ENCODE measurements at places on chromosomes 12 and 14.

DNA sequence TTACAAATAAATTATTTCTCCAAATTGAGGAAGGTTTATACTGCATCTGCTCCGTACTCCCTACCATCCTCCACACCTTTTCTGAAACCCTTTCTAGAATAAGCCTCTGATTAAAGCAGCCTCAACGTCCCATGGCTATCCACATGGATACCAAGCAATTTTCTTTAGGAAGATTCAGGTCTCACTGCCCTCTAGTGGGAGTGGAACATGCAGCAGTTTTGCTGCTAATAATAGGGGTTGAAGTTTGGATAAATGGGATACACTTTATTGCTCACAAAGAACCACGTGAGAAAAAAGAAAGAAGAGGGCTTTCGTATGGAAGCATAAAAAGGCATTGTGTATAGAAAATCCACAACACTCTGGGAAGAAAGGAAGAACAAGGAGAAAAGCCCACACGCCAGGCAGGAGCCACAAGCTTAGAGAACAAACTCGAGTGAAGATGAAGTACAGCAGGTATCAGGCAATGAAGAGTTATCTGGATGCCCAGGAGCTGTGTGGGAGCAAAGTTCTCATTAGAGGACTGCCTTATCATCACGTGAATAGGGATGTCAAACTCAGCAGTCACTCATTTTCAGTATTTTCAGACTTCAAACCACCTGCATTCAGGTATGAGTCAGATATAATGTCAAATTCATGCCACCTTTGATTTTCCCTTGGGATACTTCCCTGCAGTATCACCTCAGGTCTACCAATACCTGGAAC is 45.8 kb downstream of the CCER1 start:
- no peak for DNase-seq

DNA sequence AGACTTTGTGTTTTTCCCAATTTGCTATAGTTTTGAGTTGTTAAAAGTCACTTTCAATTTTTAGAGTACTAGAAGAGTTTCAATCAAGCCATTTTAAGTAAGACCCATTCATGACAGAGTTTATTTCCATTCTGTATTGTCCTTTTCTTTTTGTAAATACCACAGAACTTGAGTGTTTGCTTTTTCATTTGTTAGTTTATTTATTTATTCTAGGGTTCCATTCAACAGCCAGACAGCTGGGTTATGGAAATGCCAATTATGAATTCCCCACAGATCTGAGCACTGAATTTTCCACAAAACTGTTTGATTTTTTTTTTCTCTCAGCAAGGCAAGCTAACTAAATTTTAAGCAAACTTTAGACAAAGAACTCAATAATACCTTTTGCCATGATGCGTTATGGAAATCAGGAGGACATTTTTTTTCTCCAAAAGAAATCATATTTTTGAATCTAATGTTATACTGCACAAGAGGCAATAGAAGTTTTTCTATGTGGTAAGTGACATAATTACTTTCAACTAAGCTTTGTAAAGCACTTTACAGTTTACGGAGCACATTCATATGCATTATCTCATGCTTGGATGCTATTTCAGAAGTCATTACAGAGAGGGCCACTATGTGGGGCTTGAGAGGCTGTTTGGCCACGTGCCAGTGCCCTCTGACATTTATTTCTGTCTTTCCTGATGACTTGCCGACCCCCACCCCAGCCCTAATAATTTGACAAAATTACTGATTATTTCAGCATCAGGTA is 181.5 kb downstream of the VRK1 start:
- no peak for DNase-seq

DNA sequence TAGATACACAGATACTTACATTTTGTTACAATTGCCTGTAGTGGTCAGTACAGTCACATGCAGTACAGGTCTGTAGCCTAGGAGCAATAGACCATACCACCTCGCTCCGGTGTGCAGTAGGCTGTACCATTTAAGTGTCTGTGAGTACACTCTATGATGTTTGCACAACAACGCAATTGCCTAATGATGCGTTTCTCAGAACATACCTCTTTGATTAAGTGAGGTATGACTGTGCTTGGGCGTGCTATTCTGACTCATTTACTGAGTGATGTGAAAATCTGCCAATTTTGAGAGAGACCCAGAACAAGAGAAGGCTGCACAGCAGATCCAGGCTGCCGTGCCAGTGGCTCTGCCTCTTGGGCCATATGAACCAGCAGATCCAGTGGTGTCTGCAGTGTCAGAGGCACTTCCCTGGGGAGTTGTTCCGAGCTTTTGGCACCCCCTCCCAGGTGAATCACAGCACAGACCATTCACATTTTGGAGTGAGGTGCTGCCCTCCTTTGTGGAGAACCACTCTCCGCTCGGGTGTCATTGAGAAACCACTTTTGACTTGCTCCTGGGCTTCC is 20.4 kb downstream of the DLK1 start:
- no peak for DNase-seq

DNA sequence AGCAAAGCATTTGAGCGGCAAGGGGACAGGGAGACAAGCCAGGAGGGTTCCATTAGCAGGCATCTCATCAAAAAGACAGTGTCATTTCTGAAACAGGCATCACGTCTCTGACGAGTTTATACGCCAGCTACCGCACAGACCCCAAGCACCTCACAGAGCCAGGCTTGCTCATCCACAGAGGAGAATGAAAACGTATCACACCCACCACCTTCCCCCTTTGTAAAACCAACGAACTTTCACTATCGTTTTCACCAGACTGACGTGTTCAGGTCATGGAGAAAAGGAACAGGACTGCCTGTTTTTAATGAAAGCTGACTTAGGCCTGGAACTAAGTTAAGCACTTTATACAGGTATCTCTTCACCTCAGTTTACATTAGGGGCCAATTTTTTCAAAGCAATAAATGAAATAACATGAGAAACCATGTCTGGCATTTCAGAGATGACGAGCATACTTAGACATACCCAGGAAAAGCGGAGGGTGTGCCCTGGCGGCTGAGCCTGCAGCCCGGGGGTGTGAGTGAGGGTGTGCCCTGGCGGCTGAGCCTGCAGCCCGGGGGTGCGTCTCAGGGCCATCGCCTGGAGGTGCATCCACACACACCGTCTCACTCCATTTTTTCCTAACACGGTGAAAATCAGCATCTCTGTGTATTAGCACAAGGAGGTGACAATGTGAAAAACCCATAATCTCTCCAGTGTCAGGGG is 41.9 kb downstream of the STX2 start:
- DNase-seq, result no peak

DNA sequence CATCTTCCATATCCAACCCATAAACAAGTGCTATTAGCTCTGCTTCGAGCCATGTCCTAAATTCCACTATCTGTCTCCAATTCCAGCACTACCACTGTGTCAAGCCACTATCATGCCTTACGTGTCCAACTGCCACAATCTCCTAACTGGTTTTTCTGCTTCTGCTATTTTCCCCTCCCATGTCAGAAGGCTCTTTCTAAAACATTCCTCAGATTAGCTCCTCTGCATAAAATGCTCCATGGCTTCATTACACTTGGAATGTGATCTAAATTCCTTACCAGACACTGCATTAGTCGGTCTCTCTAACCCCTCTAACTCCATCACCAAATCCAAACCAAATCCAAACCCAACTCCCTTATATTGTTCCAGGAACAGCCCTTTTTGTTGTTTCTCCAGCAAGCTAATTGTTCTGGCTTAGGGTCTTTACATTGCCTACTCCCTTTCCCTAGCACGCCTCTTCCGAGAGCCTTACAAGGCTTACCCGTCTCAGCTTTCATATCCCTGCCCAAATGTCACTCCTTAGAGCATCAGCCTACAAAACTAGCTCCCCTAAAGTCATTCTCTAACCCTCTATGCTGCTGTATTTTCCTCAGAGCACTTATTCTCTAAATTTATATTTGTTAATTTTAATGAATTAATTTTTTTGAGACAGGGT is 139.7 kb downstream of the HELB start:
- DNase-seq, result no peak

- DNase-seq, result no peak
These were observed 30.8 kb upstream of the ABCC9 start for GRCh38 chr12:21972055-21972454.

DNA sequence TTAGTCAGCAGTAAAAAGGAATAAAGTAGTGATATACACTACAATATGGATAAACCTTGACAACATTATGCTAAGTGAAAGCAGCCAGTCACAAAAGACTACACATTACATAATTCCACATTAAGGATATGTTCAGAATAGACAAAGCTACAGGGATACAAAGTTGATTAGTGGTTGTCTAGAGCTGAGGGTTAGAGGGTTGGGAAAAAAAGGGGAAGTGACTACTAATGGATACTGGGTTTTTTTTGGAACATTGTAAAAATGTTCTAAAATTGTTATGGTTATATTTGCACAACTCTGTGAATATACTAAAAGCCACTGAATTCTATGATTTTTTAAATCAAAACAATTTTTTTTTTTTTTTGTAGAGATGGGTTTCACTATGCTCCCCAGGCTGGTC is 4.8 kb upstream of the NGDN start:
- DNase-seq, result no peak

DNA sequence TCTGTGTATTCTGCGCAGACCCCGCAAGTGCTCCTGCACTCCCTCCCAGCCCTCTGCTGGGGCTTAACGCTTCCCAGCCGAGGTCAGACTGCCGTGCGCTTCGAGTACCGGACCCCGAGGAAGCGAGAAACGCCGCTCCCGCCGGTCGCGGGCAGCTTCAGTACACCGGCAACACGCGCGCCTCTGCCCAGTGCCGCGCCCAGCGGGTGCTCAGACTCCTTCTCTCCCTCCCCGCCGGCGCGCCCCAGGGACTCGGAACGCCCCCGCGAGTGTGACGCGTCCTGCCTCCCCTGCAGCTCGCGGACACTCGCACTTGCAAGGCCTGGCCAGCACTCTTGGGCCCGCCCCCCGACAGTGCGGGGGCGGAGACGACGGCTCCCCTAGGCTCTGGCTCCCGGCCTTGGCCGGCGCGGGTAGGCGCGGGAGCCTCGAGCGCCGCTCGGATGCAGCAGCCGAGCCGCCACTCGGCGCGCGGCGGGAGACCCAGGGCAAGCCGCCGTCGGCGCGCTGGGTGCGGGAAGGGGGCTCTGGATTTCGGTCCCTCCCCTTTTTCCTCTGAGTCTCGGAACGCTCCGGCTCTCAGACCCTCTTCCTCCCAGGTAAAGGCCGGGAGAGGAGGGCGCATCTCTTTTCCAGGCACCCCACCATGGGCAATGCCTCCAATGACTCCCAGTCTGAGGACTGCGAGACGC is at the start of gene PTGER2:
TSS of gene PTGER2 (plus strand) at position 410 of the 692 bp plus-strand sequence. CDS start at position 647, 237 bp downstream.
- peak; percentile 91 for DNase-seq

All from left ventricle myocardium superior (tissue), 1 donor.